ENCODE measurements at places on chromosomes 13 and 19. TPM values are rescaled to one million over a fixed set of nuclear protein-coding genes. Genes with fewer than 3 reads are reported as not detected.

DNA sequence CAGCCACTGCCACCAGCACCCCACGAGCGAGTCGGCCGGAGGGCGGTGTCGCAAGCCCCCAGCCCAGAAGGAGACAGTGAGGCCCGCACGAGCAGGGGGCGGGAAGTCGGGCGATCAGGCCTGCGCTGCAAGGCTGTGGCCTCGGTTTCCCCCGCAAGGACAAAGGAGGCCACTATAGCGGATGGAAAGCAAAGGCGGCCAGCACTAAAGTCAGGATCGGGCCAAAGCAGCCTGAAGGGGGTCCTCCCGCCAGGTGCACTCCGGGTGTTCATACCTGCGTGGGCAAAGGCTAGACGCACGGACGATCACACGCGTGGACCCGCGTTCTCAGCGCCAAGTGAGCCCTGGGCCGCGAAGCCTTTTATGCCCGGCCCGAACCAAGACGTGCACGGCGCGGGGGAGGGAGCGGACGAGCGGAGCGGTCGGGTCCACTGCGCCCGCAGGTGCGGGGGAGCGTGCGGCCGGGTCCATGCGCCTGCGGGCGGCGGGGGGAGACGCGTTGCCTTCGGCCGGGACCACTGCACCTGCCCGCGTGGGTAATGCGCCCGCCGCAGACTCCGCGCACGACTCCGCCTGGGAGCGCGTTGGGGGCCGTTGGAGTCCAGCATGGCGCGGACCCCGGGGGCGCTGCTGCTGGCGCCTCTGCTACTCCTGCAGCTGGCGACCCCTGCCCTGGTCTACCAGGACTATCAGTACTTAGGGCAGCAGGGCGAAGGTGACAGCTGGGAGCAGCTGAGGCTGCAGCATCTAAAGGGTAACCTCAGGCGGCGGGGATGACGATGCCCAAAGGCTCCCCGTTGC is at the start of the genes PRDX2 and THSD8:
Gene PRDX2 (minus strand): TSS at position 335 of the 801 bp plus-strand sequence. CDS start 539 bp downstream, outside the sequence.
Gene THSD8 (plus strand): TSS at position 604 of the 801 bp plus-strand sequence. CDS start 3 bp downstream, at position 607.
- H3K27ac ChIP-seq = peak within 1 kb of the TSS; percentile 35
- no peaks in the 10 kb centered on the region for H3K36me3 ChIP-seq
- H3K27me3 ChIP-seq = no peaks in the 10 kb centered on the region
- H3K4me1 ChIP-seq = peaks cover 24% of the 10 kb centered on the region
- H3K4me3 ChIP-seq = peak within 1 kb of the TSS; percentile 85

GRCh38 chr13:39684531-39685137 is 29.2 kb downstream of the COG6 start:
- H3K4me3 ChIP-seq = no peak overlapping the region
- peaks cover 20% of the 10 kb centered on the region for H3K36me3 ChIP-seq
- H3K4me1 ChIP-seq = no peaks in the 10 kb centered on the region
- no peaks in the 10 kb centered on the region for H3K27me3 ChIP-seq

- H3K27me3 ChIP-seq = no peaks in the 10 kb centered on the region
- peaks cover 53% of the 10 kb centered on the region for H3K4me1 ChIP-seq
- H3K4me3 ChIP-seq = peak overlapping the region; percentile 55
These were observed 7.0 kb upstream of the REXO1 start for GRCh38 chr19:1855040-1855827.

- peaks cover 14% of the 10 kb centered on the region for H3K4me1 ChIP-seq
- no peaks in the 10 kb centered on the region for H3K36me3 ChIP-seq
- H3K27me3 ChIP-seq = no peaks in the 10 kb centered on the region
- no peak overlapping the region for H3K4me3 ChIP-seq
These were observed 113.3 kb upstream of the SPRY2 start for GRCh38 chr13:80454245-80454644.

The ZNF823 gene
- 4.1 TPM for total RNA-seq

Measured in osteocyte (in vitro differentiated cells).